ENCODE measurements at places on chromosomes 1 and 21.

GRCh38 chr1:178361847-178362246 lies 134.9 kb downstream of the CLEC20A start:
- H3K27ac ChIP-seq: peak overlapping the region; percentile 21
- no peaks in the 10 kb centered on the region for H3K27me3 ChIP-seq
- H3K36me3 ChIP-seq: no peaks in the 10 kb centered on the region
- no peak overlapping the region for H3K4me3 ChIP-seq
- peaks cover 66% of the 10 kb centered on the region for H3K4me1 ChIP-seq

- H3K27ac ChIP-seq: peak overlapping the region; percentile 99
- H3K36me3 ChIP-seq: peaks cover 37% of the 10 kb centered on the region
- peak overlapping the region; percentile 96 for H3K4me3 ChIP-seq
- H3K27me3 ChIP-seq: peaks cover 5% of the 10 kb centered on the region
- H3K4me1 ChIP-seq: peaks cover 49% of the 10 kb centered on the region
These were observed 46.4 kb upstream of the NBL1 start for GRCh38 chr1:19597496-19598309.

GRCh38 chr1:67893126-67893495 lies 59.8 kb upstream of the GNG12 start:
- H3K4me1 ChIP-seq: peaks cover 89% of the 10 kb centered on the region
- no peaks in the 10 kb centered on the region for H3K27me3 ChIP-seq
- DNase-seq: no peak
- H3K4me3 ChIP-seq: no peak overlapping the region
- H3K36me3 ChIP-seq: peaks cover 8% of the 10 kb centered on the region

DNA sequence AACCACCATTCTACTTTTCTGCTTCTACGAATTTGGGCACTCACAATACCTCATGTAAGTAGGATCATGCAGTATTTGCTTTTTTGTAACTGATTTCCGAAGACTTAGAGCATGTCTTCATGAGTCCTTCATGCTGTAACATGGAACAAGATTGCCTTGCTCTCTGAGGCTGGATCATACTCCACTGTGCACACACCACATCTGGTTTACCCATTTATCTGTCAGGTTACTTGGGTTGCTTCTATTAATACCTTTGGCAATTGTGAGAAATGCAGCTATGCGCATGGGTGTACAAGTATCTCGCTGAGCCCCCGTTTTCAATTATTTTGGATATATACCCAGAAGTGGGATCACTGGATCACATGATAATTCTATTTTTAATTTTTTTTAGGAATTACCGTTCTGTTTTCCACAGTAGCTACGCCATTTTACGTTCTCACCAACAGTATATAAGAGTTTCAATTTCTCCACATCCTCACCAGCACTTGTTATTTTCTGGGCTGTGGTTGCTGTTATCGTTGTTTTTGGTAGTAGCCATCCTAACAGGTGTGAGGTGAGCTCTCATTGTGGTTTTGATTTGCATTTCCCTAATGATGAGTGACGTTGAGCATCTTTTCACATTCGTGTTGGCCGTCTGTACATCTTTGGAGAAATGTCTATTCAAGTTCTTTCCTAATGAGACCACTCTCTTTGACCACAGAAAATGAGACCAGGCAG lies 10.7 kb upstream of the SLC2A5 start:
- H3K27ac ChIP-seq: no peak overlapping the region
- H3K4me3 ChIP-seq: no peak overlapping the region
- peaks cover 4% of the 10 kb centered on the region for H3K27me3 ChIP-seq
- DNase-seq: no peak
- H3K4me1 ChIP-seq: peaks cover 39% of the 10 kb centered on the region

- H3K4me3 ChIP-seq: peak overlapping the region; percentile 56
- H3K4me1 ChIP-seq: peaks cover 83% of the 10 kb centered on the region
- no peaks in the 10 kb centered on the region for H3K36me3 ChIP-seq
- DNase-seq: peak; percentile 22
These were observed 17.4 kb downstream of the KIAA0319L start for GRCh38 chr1:35539824-35540261.

- H3K27ac ChIP-seq: peak overlapping the region; percentile 66
- H3K36me3 ChIP-seq: peaks cover 31% of the 10 kb centered on the region
- H3K27me3 ChIP-seq: no peaks in the 10 kb centered on the region
These were observed 4.2 kb downstream of the UBR4 start for GRCh38 chr1:19205845-19206244.

GRCh38 chr1:37020653-37021277 lies 13.6 kb downstream of the GRIK3 start:
- no peak overlapping the region for H3K4me3 ChIP-seq
- H3K36me3 ChIP-seq: peaks cover 7% of the 10 kb centered on the region
- no peak for DNase-seq
- peaks cover 2% of the 10 kb centered on the region for H3K27me3 ChIP-seq
- no peaks in the 10 kb centered on the region for H3K4me1 ChIP-seq
- no peak overlapping the region for H3K27ac ChIP-seq

GRCh38 chr1:10160907-10161490 lies 49.4 kb upstream of the KIF1B start:
- H3K36me3 ChIP-seq: peaks cover 24% of the 10 kb centered on the region
- H3K4me1 ChIP-seq: no peaks in the 10 kb centered on the region
- no peak for DNase-seq
- peaks cover 2% of the 10 kb centered on the region for H3K27me3 ChIP-seq
- H3K4me3 ChIP-seq: no peak overlapping the region
- no peak overlapping the region for H3K27ac ChIP-seq

- peaks cover 74% of the 10 kb centered on the region for H3K4me1 ChIP-seq
- H3K4me3 ChIP-seq: peak overlapping the region; percentile 100
- no peak for DNase-seq
- H3K27ac ChIP-seq: peak overlapping the region; percentile 27
These were observed 280.4 kb upstream of the C1orf105 start for GRCh38 chr1:172140072-172140471.

DNA sequence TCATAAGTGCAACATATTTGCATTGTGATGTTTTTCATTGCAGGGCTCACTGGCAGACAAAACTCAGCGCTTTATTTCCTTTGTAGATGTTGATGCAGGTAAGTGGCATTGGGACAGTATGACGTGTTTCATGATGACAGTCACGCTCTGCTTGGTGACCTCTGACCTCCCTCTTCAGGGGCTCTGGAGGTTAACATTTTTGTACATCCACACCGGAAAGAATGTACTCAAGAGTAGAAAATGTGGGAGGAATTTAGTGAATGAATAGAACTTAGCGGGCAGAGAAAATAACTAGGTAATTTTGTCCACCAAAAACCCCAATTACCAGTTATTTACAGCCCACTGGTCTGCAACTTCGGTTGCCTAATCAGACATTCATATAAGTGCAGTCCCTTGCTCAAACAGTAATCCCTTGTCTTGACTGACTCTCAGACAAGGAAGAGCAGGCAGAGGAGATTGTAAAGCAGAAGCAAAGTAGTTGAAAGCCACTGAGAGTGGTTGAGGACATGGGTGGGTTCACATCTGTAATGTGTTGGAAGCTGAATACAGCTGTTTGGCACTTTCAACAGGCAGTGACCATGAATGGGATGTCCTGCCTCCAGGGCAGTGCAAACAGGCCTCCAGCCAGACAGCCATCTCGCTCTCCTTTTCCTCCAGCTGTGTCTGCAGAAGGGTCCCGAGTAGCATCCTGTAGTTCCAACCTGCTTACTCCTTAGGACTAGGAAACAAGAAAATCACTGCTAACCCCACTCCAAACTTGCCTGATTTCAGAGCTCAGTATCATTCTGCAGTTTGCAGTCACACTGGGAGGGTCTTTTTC lies 188.9 kb downstream of the NRIP1 start:
- DNase-seq: no peak
- no peak overlapping the region for H3K4me3 ChIP-seq
- H3K36me3 ChIP-seq: no peaks in the 10 kb centered on the region

- no peak for DNase-seq
- H3K4me1 ChIP-seq: no peaks in the 10 kb centered on the region
- H3K4me3 ChIP-seq: no peak overlapping the region
- no peaks in the 10 kb centered on the region for H3K27me3 ChIP-seq
These were observed 100.5 kb upstream of the RGS18 start for GRCh38 chr1:192057766-192058165.
